ENCODE measurements at places on chromosomes 2 and 18. TPM values are rescaled to one million over a fixed set of nuclear protein-coding genes. Genes with fewer than 3 reads are reported as not detected.

- peak; percentile 78 for DNase-seq
Measured at GRCh38 chr2:53407363-53408080, 360.1 kb upstream of the CHAC2 start.

DNA sequence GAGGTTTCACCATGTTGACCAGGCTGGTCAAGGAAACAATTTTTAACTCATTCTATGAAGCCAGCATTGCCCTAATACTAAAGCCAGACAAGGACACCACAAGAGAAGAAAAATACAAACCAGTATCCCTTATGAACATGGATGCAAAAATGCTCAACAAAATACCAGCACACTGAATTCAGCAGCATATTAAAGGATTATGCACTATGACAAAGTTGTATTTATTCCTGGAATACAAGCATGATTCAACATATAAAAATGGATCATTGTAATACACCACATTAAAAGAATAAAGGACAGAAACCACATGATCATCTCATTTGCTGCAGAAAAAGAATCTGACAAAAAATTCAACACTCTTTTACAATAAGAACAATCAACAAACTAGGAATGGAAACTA lies 138.7 kb downstream of the RAB3GAP1 start:
- no peak for DNase-seq

DNA sequence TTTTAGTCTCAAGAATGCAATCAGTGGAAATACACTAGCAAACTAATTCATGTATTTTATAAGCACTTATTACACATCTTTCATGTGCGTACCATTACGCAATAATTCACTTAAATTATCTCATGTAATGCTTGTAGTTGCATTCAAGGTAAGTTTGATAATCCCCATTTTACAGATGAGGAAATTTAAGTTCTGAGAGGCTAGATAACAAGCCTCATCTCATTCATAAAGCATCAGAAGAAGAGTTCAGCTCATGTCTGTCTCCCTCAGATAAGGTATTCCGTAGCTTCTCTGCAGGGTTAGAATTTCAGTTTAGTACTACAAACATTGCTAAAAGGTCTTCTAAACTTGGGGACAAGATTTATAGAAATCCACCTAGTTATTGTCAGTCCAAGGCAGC lies 47.8 kb downstream of the HNMT start:
- DNase-seq: no peak

DNA sequence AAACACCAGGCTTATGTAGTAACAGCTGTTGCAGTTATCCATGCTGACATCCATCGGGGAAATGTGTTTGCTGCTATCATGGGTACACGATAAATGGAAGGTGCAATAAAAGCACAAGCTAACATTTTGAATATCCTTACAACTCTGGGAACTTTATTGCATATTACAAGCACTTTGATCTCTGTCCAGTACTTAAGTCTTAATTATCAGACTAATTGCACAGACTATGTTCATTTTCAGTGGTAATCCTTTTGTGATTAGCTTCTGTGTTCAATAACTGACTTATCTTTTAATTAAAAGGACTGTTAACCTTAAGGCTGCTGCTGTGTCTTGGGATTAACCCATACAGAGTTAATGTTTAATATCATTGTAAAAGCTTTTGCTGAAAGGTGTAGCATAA lies 101.4 kb upstream of the ATP5MC3 start:
- DNase-seq: no peak

GRCh38 chr2:26535663-26536275 lies 57.8 kb upstream of the OTOF start:
- no peak for DNase-seq

- DNase-seq: no peak
Measured at GRCh38 chr18:25103468-25104155, 248.4 kb downstream of the ZNF521 start.

- DNase-seq: no peak
Measured at GRCh38 chr2:16000642-16001041, 60.3 kb downstream of the MYCN start.

GRCh38 chr2:66497431-66498288 lies 62.7 kb downstream of the MEIS1 start:
- DNase-seq: no peak

ELOA2 gene
- not detected for total RNA-seq

ECEL1 gene
- not detected for total RNA-seq

KIF3C gene
- total RNA-seq: 41.2 TPM

CNNM3 gene
- total RNA-seq: 28.8 TPM

ALPI gene
- total RNA-seq: not detected

CNTNAP5 gene
- total RNA-seq: not detected

DCDC2C gene
- not detected for total RNA-seq
